ENCODE measurements at places on chromosomes 11 and 22.
A peak's percentile ranks its signal among the peaks of the same experiment; 100 is the strongest.

DNA sequence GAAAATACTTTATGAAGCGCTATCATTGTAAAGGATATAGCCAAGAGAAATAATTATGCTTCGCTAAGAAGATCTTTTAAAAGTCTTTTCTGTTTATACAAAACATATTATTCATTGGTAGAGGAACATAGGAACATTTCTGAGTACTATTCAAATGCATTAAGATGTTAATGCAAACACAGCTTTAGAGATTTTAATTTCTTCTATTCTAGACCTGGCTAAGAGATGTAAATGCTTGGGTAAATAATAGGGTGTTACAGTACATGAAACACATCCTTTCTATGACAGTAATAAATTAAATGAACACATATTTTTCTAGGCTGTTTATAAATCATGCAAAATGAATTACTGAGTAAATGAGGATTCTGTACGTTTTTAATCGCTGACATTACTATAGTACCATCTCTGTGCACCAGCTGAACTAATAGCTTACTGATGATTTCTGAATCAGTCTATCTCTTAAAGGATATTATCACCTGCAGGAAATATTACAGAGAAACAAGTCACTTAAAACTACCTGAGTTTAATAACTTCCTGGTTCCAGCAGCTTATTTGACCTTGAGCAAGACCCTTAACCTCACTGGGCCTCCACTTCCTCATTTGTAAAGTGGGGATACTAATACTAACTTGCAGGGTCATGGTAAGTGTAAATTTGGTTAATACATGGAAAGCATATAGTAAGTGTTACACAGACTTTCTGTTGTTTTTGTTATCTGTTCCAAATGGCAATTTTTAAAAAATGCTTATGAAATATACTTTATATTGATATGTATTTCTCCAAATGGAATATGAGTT is 344.9 kb downstream of the DYNC2H1 start:
- DNase-seq = no peak

DNA sequence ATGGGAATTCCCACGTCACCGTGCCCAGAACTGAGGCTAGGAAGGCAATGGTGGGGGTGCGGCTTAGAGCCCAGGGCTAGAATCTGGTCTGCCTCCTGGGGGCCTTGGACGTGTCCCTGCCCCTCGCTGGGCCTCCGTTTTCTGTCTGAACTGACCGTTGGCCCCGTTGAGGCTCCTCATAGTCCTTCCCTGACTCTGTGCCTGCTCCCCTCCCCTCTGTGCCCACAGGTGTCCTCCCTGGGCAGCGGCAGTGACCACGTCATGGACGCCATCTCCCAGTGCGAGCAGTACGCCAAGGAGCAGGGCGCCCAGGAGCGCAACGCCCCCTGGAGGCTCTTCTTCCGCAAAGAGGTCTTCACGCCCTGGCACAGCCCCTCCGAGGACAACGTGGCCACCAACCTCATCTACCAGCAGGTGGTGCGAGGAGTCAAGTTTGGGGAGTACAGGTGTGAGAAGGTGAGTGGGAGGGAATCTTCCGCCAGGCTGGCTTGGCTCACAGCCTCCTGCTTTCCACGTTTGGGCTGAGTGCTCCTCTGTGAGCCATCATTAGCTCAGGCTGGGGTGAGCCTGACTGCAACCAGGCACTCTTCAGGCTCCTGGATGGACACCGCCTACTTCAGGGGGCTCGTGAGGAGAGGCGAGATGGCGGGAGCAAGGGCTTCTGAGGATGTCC is 63.9 kb downstream of the MYO7A start:
- DNase-seq = peak; percentile 77

- DNase-seq = no peak
These were observed 327.0 kb upstream of the CCDC90B start for GRCh38 chr11:83612891-83613766.

GRCh38 chr11:62542111-62542745 is 4.4 kb downstream of the AHNAK start:
- DNase-seq = no peak

DNA sequence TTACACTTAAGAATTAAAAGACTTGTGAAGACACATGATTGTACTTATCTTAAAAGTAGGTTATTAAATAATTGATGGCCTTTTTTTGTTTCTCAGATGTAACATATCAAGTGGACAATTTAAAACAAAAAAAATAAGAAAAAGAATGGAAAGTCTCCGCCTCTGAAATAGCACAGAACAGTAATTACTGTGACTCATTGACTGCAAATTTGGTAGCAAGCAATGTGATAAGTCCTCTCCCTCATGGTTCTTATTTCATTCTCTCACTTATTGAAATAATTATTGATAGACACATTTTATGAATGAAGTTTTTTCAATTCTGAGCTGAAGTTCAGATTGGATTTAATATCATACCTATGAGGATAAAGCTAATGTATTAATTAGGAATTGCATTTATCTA is 717.9 kb upstream of the LUZP2 start:
- no peak for DNase-seq

DNA sequence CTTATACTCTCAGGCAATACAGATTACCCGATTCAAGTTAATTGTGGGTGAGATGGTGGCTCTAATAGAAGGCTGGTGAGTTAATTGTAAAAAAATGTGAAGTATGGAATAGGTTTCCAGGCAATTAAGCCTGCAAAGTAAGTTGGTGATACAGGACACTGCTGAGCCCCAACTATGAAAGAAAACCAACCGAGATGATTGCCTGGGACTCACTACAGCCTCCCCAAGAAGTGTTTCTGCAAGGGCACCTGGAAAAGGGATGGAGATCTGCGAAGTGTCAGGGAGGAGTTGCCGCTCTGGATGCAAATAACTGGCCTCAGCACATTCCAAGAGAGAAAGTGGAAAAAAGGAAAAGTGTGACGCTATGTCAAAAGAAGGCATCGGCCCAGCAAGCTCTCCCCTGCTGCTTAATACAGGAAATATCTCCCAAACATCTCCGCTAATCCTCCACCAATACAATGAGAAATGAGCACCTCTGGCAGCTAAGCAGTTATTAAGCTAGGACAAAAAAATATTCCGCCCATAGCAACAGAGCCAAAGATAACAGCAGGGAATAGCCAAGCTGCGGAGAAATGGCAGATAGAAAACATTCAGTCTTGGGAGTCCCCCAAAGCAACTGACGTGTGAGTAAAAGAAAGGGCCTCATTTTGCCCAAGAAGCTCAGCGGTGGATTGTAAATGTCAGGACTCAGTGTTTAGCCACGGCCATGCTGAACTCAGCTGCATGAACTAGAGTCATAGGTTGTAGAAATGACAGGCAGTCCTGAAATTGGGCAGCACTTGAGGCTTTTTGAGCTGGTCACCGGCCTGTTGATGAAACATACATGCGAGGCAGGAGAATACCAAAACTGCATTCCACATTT is 133.7 kb downstream of the SNX19 start:
- no peak for DNase-seq

DNA sequence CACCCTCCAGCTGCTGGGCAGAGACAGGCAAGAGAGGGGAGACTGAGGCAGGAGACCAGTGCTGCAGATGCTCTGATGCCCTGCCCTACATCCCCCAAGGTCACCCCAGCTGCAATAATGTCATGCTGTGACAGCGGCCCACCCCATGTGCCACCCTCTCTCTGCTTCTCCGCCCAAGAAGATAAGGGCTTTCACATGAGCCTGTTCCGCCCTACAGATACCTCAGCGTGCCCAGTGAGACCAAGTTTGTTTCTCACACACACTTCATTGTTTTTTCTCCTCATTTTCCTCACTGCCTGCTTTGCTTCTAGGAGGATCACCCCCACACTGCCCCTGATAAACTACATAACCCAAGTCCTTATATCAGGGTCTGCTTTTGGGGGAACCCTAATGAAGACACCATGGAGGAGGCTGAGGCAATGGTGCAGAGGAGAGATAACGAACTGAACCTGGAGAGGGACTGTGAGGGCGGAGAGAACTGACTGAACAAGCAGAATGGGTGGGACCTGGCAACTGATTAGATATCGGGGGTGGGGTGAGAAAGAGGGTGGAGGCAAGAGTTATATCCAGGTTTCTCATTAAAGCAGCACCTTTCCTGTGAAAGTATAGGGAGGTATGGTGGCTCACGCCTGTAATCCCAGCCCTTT is 37.5 kb upstream of the TSKU start:
- DNase-seq = no peak

DNA sequence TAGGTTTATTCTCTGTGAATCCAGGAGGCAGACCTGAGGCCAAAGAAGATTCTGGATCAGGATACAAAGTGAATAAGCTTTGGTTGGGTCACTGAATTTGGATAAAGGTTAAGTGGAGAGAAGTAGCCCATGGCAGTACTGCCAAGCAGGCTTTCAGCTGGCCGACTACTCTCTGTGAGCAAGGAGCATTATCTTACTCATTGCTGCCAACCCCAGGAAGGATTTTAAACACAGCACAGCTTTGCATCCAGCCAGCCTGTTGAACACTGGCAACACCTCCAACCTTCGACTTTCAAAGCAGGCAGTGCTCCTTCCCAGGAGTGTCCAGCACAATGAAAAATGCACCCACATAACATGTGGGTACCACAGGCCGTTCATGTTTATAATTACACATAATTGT is 363.7 kb upstream of the SYN3 start:
- DNase-seq = no peak

GRCh38 chr22:44080936-44081861 is 57.1 kb downstream of the PARVB start:
- no peak for DNase-seq

- no peak for DNase-seq
These were observed 2.1 kb downstream of the HBD start for GRCh38 chr11:5232176-5232575.

DNA sequence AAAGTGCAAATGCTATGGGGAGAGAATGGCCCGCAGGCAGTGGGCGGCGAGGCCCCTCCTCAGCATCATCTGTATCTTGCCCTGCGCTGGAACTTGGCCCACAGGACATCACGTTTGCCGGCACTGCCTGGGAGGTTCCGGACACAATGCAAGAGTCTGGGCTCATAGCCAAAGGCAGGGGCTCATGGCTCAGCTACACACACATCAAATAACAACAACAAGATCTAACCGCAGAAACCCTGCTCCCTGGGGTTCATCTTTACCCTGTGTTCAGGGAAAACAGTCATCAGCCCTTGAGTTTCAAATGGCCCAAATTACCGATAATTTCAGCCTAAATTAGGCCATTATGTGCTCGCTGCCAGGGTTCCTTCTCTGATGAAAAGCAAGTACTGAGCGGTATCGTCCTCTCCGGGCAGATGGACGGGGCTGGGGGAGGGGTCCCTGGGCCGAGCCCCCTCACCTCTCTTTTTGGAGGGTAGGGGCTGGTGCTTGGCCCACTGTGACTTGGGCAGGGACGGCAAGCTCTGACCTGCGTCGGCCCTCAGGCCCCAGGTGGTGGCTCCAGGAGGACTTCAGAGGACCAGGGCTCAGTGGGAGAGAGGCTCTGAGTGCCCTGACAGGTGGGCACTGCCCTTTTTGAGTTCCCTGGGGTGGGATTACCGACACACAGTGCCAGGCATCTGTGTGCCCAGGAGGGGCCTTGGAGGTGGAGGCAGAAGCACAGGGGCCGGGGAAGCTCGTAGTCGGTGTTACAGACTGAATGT is 25.0 kb upstream of the GAL start:
- DNase-seq = peak; percentile 45

GRCh38 chr22:36332623-36333332 is 55.0 kb downstream of the MYH9 start:
- DNase-seq = no peak

- DNase-seq = no peak
These were observed 85.9 kb downstream of the MICAL2 start for GRCh38 chr11:12196308-12196707.

- DNase-seq = no peak
These were observed 9.9 kb downstream of the FXYD6 start for GRCh38 chr11:117866526-117866925.

- no peak for DNase-seq
These were observed 94.2 kb downstream of the PDE2A start for GRCh38 chr11:72579816-72580641.

- no peak for DNase-seq
These were observed 235.2 kb upstream of the B3GAT1 start for GRCh38 chr11:134647066-134647743.

DNA sequence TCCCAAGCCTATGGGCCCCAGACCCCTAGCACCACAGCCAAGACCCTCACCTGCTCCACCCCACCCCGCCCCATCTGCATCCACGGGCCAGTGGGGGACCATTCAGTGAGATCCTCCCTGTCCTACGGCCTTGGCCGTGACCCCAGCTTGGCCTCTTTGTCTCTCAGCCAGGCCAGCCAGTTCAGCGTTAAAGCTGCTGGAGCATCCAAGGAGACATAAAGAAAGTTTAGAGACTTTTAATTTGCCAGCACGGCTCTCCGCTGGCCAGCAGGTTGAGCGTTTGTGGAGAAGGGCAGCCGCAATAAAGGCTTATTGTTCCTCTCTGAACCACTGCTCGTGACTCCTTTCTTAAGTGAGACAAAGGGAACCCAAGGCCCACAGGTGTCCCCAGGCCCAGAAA is 49.3 kb upstream of the LMO1 start:
- DNase-seq = no peak

- no peak for DNase-seq
These were observed 11.0 kb upstream of the BLID start for GRCh38 chr11:122127020-122127419.

GRCh38 chr11:94770563-94771120 is 2.5 kb downstream of the AMOTL1 start:
- DNase-seq = no peak

GRCh38 chr11:115905341-115906000 is 401.3 kb upstream of the CADM1 start:
- no peak for DNase-seq

- peak; percentile 16 for DNase-seq
These were observed 309.1 kb downstream of the SWAP70 start for GRCh38 chr11:9972989-9973388.

DNA sequence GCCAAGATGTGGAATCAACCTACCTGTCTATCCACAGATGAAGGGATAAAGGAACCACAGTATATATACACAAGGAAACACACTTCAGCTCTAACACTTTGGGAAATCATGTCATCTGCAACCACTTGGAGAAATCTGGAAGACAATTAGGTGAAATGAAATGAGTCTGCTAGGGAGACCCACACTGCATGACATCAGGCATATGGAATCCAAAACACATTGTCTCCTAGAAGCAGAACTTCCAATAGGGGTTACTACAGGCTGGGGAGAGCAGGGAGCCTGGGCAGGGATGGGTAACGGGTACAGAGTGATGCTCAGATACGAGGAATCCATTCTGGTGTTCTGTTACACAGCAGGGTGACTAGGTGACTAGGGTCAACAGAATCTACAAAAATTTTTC is 18.3 kb downstream of the RGL4 start:
- no peak for DNase-seq

DNA sequence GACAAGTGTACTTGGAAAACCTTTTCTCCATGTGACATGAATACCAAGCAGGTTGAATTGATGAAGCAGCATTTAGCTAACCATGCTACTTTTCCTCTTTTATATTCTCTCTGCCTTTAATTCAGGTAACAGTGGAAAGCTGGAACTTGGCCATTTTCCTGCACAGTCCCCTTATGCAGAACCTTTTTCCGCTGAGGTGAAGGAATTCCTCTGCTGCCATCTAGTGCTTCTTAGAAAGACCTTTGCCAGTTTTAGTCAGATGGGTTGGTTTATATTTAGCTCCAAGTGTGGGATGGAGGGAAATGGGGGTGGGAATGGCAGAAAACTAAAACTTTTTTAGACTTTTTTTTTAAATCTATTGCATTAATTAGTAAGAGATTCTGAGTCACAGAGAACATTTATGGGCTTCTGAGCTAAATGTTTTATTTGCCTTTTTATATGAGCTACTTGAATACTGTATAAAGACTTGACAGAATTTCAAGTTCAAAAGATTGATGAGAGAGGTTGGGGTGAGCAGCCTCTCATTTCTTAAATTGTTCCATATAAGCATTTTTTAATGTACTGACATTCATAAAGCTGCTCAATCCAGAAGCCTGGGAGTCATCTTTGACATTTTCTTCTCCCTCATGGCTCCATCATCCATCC is 153.9 kb upstream of the ZC3H12C start:
- peak; percentile 51 for DNase-seq

GRCh38 chr11:43941257-43941994 is 1.0 kb upstream of the C11orf96 start:
- no peak for DNase-seq

Data from left renal pelvis (tissue), 4 donors.